Kidney (tissue), 22 donors: ENCODE measurements at places on chromosomes 4 and X.

DNA sequence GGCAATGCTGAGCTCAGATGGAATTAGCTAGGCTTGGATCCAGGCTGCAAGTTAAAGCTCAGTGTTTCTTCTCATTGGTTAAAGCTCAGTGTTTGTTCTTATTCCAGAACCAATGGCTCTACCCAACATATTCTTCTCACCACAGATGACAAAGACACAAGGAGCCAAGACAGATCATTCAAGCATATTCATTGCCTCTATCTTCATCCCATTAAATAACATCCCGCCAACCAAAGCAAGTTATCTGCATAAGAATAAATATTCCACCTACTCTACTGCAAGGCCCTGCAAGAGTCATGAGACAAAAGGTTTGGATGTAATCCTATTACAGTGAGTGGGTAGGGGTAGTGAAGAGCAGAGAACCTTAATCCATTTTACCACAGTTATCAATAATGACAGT lies 766.5 kb downstream of the C4orf33 start:
- no peaks in the 10 kb centered on the region for H3K36me3 ChIP-seq
- no peaks in the 10 kb centered on the region for H3K27me3 ChIP-seq
- no peaks in the 10 kb centered on the region for H3K4me1 ChIP-seq
- DNase-seq, result no peak
- H3K27ac ChIP-seq, result no peak overlapping the region

- no peak overlapping the region for H3K27ac ChIP-seq
- no peak for DNase-seq
- H3K36me3 ChIP-seq, result no peaks in the 10 kb centered on the region
- H3K4me3 ChIP-seq, result no peak overlapping the region
- no peaks in the 10 kb centered on the region for H3K27me3 ChIP-seq
- no peaks in the 10 kb centered on the region for H3K4me1 ChIP-seq
Observed at GRCh38 chrX:5068550-5068949, 1160.1 kb downstream of the NLGN4X start.

DNA sequence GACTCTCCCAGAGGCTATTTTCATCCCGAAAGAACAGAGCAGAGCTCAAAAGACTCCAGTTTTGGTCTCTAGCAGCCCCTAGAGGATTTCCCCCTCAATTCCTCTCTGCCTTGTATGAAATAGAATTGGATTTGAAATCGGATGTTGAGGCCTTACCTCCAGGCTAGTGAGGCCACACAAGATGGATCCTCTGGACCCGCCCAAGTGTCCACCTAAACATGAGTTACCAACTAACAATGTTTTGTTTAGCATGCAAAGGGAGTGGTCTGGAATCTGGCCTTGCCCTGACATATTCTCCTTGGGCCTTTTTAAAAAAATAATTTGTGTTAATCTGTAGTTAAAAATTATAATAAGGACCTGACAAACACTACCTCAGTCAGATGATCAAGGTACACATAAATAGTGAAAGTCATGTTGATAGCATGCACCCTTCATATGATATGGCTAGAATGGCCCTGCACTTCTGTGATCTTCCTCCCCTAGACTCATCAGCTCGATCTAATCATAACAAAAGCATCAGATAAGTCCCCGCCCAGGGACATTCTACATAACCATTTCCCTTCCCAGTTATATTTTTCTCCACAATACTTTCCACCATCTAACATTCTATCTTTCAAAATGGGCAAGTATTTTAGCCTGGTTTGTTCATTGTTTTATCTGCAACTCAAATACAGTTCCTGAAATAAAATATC lies 6.5 kb downstream of the TLR8 start:
- H3K4me1 ChIP-seq, result no peaks in the 10 kb centered on the region
- H3K27ac ChIP-seq, result no peak overlapping the region
- H3K36me3 ChIP-seq, result no peaks in the 10 kb centered on the region
- H3K4me3 ChIP-seq, result no peak overlapping the region

- no peak overlapping the region for H3K4me3 ChIP-seq
- no peaks in the 10 kb centered on the region for H3K36me3 ChIP-seq
- no peaks in the 10 kb centered on the region for H3K27me3 ChIP-seq
- H3K4me1 ChIP-seq, result no peaks in the 10 kb centered on the region
- DNase-seq, result no peak
Observed at GRCh38 chrX:843306-843705, 212.7 kb downstream of the SHOX start.

- peak overlapping the region; percentile 21 for H3K4me3 ChIP-seq
- no peaks in the 10 kb centered on the region for H3K27me3 ChIP-seq
- no peak overlapping the region for H3K27ac ChIP-seq
- peaks cover 34% of the 10 kb centered on the region for H3K4me1 ChIP-seq
Observed at GRCh38 chr4:2812612-2813354, 19.9 kb downstream of the SH3BP2 start.

DNA sequence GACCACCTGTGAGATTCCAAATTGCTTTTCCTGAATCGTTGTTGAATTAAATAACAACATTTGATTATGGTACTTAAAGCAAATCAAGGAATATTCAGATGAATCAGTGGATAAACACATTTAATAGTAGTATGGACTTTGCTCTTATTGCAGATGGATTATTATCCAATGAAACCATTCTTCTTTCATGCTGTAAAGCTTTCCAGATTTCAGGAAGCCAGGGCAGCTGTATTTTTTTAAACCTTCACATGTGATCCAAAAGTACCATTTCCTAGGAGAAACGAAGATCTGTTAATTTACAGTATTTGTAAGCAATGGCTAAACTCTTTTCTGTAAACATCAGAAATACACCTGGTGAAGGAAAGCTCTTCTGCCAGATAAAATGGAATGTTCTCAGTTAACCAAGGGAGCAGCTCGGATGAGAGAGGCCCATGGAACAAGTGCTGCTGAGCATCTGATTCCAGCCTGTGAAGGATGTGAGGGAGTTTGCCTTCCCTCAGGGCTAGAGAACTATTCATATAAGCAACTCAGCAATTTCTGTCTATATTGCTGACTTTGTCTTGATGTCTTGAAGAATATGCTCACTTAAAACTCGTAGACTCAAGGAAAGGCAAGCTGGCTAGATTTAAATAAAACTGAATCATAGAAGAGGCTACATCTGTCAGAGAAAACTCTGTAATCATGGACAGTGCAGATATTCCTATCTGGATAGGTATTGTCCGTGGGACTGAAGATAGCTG lies 94.4 kb upstream of the LIMCH1 start:
- H3K4me3 ChIP-seq, result no peak overlapping the region
- H3K27me3 ChIP-seq, result no peaks in the 10 kb centered on the region

GRCh38 chrX:46574774-46575381 lies 1.3 kb downstream of the CHST7 start:
- H3K4me3 ChIP-seq, result peak overlapping the region; percentile 59
- peaks cover 2% of the 10 kb centered on the region for H3K27me3 ChIP-seq
- no peaks in the 10 kb centered on the region for H3K36me3 ChIP-seq
- H3K27ac ChIP-seq, result no peak overlapping the region
